Calu3 (cell line): ENCODE measurements at places on chromosomes 4 and X.

GRCh38 chrX:11367609-11368430, 74.6 kb downstream of the AMELX start:
- DNase-seq, result no peak

- peak; percentile 8 for DNase-seq
These were observed 53.2 kb upstream of the C4orf54 start for GRCh38 chr4:99710681-99711345.

DNA sequence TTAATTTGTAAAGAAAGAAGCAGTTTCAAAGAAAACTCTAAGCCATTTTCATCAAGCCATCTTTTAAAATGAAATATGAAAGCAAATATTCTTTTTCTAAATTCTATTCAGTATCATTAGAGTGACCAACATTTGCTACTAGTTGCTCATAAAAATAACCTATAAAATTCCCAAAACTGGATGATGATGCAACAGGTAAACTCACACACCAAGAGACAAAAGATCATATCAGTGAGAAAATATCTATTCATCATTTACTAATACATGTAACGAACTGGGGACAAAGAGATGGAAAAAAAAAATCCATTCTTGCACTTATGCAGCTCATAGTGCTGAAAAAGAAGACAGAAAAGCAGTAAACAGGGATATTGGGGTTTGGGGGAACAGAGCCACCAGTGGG, 48.1 kb downstream of the PDGFC start:
- DNase-seq, result no peak

- DNase-seq, result peak; percentile 57
These were observed 7.5 kb downstream of the CD99 start for GRCh38 chrX:2698604-2699003.

GRCh38 chr4:118888666-118889311, at the start of gene SYNPO2:
Gene SYNPO2, plus strand, starts transcription at chr4:118888854. Its CDS starts 183 bp downstream, at chr4:118889037.
- DNase-seq, result peak; percentile 31

- DNase-seq, result peak; percentile 53
These were observed 11.1 kb downstream of the ITIH6 start for GRCh38 chrX:54786967-54787366.

DNA sequence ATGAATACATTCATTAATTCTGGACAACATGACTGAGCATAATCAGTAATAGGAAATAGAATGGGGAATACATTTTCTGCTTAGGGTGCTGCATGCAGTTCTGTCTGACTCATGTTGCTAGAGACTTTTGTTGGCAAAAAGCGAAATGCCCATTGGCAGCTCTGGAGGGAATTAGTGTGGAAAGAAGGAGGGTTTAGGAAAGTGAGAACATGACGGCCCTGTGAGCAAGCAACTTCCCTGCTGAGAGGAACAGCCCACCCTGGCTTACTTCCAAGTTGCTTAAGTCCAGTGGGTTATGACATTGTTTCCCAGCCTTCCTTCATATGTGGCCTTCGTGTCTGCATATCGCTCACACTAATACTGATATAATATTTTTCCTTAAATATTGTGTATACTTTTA, 13.8 kb downstream of the MAD2L1 start:
- DNase-seq, result no peak

- DNase-seq, result no peak
These were observed 909 bp upstream of the SLAIN2 start for GRCh38 chr4:48340276-48340964.

- no peak for DNase-seq
These were observed 13.3 kb downstream of the CLDN22 start for GRCh38 chr4:183306811-183307210.

- DNase-seq, result no peak
These were observed 38.3 kb upstream of the MMAA start for GRCh38 chr4:145580906-145581305.

GRCh38 chrX:5998456-5998855, 230.2 kb downstream of the NLGN4X start:
- no peak for DNase-seq

- peak; percentile 37 for DNase-seq
These were observed 56.2 kb upstream of the CHRDL1 start for GRCh38 chrX:110851780-110852179.

DNA sequence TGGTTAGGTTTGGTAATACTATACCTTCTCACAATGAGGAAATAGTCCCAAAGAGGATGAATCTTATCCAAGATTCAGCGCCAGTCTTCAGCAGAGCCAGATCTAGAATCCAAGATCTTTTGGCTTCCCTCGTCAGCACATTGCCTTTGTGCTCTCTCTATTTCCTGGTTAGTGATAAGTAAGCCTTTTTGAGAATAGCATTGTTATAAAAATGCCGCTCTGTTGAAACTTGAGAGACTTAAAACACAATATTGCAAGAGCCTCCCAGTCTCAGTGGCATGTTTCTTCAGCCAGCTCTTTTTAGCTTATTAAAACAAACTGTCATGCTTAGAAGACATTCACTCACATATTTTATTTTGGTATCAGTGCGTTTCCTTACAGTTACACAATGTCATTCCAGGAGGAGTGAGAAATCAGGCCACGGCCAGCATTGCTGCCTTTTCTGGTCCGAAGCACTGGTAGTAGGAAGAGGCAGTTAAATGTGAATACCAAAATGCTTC, 141.4 kb downstream of the KLHL8 start:
- DNase-seq, result no peak

GRCh38 chrX:70445951-70446350, 1.3 kb downstream of the DLG3 start:
- DNase-seq, result no peak

DNA sequence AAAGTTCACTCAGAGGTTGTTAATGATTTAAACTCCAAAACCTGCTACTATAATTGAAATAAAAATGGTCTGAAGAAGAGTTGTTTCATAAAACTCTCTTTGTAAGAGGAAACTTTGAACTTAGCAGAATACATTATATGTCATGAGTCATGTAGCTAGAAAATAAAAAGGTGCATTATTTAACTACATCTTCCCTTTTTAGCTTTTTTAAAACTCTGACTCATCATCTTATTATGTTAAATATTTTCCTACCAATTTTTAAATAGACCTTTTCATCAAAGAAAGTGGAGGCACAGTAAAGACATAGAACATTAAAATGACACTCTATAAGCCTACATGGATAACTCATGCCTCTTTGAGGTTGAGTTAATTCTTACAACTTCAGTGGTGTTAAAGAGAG, 1.2 kb upstream of the ZNF827 start:
- DNase-seq, result no peak

DNA sequence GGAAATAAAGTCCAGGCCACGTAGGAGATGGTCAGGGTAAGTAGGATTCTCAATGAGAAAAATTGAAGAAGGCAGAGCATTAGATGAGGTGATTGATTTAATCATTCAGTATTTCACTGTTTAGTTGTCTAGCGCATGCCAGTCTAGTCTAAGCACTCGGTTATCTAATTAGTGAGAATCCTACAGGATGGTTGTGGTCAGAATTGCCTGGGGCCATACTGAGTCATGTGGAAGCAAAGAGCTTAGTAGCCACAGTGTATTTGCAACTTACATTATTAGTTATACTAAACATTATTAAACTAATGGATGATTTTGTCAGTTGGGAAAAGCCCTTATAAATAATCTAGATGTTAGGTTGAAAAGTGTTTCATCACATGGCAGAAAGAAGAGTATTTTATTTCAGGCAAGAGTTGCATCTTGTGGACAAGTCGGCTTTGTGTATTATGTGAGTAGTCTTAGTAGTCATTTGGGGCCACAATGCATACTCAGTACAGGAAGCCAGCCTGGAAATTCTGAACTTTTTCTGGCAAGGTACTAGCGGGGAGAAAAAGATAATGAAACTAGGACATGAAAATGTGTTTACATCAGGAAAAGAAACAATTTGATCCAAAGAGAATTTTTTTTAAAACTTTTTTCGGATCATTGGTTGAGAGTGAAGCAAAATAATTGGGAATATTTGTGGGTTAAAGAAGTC, 31.9 kb downstream of the CPEB2 start:
- DNase-seq, result no peak

- no peak for DNase-seq
These were observed 623.5 kb upstream of the GNPDA2 start for GRCh38 chr4:45349859-45350258.

DNA sequence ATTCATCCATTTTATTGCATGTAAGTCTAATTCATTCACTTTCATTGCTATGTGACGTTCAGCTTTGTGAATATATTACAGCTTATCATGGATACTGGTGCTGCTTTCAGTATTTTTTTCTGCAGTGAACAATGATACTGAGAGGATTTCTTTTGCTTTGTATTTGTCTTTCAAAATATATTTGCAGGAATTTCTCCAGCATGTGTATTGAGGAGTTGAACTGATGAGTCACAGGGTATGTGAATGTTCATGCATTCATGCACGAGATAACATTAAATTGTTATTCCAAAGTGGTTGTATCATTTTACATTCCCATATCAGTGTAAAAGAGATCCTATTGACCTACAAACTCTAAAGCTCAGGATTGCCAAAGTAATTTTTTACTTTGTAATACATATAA, 283.8 kb upstream of the ARSJ start:
- DNase-seq, result no peak

GRCh38 chrX:7047951-7048350, 99.6 kb upstream of the STS start:
- DNase-seq, result no peak

GRCh38 chr4:16952462-16952871, 54.0 kb upstream of the LDB2 start:
- DNase-seq, result no peak

GRCh38 chr4:85498068-85498733, 23.3 kb downstream of the ARHGAP24 start:
- peak; percentile 50 for DNase-seq

GRCh38 chr4:87499403-87500091, 29.6 kb downstream of the SPARCL1 start:
- no peak for DNase-seq

DNA sequence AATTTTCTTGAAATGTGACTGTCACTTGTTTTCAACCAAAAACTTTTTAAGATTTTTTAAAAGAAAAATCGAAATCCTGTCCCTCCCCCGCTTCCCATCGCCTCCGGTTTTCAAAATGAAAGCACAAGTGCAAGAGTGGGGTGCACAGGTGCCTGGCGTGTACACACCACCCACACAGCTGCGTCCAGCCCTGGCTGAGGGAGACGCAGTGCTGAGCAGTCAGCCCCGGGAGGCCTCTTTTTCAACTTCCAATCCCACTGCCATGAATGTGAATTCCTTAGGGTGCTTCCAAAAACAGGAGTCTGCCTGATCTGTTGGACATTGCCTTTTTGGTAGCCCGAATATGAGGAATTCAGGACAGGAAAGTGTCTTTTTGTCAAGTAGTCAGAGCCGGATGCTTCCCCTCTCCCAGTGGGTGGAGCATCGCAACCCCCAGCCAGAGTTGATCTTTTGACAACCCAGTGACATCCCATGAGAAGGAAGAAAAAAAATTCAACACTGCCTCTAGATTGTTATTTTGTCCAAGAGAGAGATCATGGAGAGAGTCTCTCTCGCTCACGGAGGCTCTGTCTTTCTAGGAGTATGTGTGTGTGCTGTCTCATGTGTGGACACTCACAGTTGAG, 8.9 kb downstream of the PRRG3 start:
- DNase-seq, result no peak
